ENCODE measurements at places on chromosomes 5 and 9. TPM values are rescaled to one million over a fixed set of nuclear protein-coding genes. Genes with fewer than 3 reads are reported as not detected.
A peak's percentile ranks its signal among the peaks of the same experiment; 100 is the strongest.

DNA sequence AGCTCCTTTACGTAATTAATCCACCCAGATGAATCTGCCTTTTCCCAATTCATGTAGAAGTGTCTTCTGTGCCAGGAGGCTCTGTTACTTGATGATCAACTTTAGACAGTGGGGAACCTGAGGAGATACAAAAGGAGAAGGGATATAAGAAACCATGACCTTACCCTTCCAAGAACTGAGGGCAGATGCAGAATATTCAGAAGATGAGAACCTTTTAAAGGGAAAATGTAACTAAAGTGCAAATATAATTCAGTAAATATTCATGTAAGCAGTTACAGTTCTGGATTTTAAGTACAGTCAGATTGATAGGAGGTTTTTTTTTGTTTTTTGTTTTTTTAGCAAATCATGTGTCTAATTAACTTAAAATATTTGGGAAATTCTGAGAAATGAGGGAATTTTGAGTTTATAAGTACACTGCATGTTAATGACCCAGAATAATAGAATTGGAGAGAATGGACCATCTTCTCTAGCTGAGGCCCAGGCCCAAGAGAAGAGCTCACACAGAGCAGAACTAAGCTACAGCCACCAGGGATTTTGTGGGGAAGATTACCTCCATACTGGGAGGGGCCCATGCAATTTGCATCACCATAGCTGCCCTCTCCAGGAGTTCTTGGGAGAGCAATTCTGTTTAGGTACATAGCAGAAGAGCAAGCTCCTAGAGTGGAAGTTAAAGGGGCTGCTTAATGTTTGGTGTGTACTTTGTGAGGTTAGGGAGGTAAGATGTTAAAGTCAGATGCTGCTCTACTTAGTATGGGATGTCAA is 61.5 kb downstream of the SV2C start:
- no peak for DNase-seq

- DNase-seq = no peak
Observed at GRCh38 chr9:99298614-99299013, 76.5 kb downstream of the SEC61B start.

Gene TERT
- not detected for polyA plus RNA-seq

DNA sequence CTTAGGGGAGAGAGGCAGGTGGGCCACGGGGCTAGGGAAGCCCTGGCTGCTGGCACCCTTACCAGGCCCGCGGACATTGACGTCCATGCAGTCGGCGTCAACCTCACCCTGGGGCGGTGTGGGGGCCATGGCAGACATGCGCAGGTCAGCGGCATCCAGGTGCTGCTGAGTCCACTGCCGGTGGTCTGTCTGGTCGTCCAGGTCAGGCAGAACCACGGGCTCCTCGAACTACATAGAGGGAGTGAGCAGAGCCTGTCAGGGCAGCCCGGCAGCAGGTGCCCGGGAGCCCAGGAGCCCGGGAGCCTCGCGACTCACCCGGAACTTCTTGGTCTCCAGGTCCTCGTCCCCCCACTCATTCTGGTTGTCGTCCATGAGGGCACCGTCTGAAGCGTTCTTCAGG is 18.8 kb upstream of the SEC16A start:
- DNase-seq = no peak

Gene BTNL9
- polyA plus RNA-seq = not detected

GRCh38 chr5:151798674-151799073 is 26.9 kb downstream of the G3BP1 start:
- no peak for DNase-seq

Gene PCDHA13
- not detected for polyA plus RNA-seq

Gene TUSC1
- 4.6 TPM for polyA plus RNA-seq

- no peak for DNase-seq
Observed at GRCh38 chr5:107118184-107119019, 552.3 kb downstream of the EFNA5 start.

- no peak for DNase-seq
Observed at GRCh38 chr9:3553076-3553765, 27.4 kb upstream of the RFX3 start.

- no peak for DNase-seq
Observed at GRCh38 chr5:172818081-172818480, 16.0 kb upstream of the ERGIC1 start.

- no peak for DNase-seq
Observed at GRCh38 chr5:120162321-120162720, 301.8 kb upstream of the PRR16 start.

DNA sequence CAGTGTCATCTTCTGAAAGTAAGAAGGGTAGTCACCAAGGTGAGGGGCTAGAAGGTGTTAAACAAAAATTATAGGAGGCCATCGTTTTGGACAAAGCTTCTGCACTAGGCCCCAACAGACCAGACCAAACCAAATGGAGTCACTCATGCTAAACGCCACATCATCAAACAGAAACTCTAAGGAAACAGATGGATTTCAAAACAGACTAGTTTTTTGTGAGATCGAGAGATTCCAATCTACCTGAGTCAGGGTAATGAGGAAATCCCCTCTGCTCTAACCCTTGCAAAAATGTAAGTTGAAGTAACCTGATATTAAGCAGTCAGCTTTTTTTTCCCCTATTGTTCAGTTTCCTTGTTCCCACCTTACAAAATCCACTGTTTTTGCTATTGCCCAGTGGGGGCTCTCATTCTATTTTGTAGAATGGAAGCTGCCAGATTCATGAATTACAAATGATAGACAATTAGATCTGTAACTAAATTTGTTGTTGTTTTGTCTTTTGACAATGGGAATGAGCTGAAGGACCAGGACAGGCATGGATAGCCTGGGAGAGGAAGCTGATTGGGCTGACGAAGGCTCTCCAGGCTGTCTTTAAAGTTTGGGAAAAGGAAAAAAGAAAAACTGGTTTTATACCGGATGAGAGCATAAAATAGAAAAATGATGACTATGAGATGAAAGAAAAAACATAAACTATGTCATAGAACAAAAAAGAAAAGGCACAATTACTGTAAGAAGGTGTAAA is 94.7 kb upstream of the ADAMTSL1 start:
- peak; percentile 50 for DNase-seq

Gene ORM1
- polyA plus RNA-seq = not detected

DNA sequence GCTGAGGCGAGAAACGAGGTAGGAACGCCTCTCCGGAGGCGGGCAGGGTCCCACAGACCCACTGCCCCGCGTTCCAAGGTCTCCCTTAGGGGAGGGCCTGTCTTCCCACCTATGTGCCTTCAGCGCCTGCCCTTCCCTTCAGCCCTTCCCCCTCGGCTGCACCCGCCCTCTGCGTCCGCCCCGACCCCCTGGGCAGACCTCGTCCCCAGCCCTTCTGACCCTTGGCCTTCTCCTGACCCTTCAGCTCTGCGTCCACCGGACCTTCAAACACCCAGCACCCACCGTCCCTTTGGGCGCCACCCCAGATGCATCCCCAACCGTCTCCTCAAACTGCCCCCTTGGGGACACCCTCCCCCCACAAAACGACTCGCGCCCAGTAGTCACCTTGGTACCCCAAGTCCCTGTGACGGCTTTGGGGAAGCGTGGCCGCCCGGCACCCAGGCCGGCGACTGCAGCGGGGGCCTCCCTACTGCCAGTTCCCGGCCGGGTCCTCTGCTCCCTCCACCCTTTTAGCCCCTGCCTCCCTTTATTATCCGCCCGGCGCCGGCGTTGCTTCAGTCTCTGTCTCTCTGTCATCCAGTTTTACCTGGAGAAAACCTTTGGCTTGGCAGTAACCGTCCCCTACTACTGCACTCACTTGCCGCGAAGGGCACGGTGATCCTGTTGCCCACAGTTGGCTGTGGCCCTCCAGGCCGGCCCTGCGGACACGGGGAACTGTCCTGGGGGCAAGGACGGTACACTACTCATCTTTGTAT is 421 bp downstream of the RUSC2 start:
- no peak for DNase-seq

GRCh38 chr5:89043676-89044075 is 160.7 kb upstream of the MEF2C start:
- DNase-seq = no peak

- DNase-seq = peak; percentile 60
Observed at GRCh38 chr5:81506900-81507588, 113.1 kb upstream of the ACOT12 start.

GRCh38 chr9:74036549-74037231 is 460.4 kb upstream of the RORB start:
- no peak for DNase-seq

DNA sequence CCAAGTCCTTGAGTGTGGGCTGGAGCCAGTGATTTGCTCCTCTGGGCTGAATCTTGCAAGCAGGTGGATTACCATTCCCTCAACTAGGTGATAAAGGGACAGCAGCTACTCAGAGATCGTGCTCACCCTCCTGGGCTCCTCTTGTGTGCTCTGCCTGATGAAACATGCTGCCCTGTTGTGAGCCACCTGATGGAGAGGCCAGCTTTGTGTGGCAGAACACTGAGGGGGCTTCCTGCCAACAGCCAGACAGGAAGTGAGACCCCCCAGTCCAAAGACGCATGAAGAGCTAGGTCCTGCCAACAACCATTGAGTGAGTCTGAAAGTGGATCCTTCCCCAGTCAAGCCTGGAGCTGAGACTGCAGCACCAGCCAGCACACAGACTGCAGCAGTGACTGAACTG is 106.4 kb upstream of the IRX2 start:
- no peak for DNase-seq

GRCh38 chr5:37896159-37896558 is 56.3 kb upstream of the GDNF start:
- no peak for DNase-seq

DNA sequence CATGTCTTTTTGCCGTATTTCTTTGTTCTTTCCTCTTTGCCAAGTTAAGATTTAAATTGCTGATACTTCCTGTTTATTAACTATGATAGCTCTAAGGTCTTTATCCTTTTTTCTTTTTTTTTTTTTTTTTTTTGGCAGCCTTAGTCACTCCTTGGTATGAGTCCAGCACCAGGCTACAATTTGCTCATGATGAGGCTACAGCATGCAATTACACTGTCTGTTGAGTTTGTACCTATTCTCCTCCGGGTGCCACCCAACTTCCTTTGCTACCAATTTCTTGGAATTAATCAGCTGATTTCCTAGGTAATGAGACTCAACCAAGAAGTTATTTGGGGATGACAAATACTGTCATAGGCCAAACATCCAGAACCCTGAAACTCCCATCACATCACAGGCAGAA is 25.5 kb downstream of the ACTL7B start:
- DNase-seq = no peak

Gene PCDHGA11
- polyA plus RNA-seq = 7.4 TPM

Gene TNFSF15
- 0.13 TPM for polyA plus RNA-seq

Gene STXBP1
- polyA plus RNA-seq = 16.2 TPM

DNA sequence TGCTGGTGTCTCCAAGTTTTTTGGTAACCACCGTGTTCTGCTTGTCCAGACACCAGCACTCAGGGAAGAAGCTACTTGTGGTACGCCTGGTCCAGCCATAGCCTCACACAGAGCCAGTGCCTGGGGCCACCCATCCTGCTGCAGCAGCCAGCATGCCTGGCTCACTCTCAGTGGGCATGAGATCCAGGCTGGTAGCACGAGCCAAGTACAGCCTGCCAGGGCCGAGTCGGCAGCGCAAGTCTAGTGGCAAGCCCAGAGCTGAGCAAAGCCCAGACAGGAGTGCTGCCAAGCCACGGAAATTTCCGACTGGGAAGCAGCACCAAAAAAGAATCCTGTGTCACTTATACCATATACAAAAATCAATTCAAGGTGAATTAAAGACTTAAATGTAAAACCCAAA is 36.3 kb upstream of the FBXL17 start:
- no peak for DNase-seq

Data from BJ (cell line).